ENCODE measurements at places on chromosomes 16 and 17.

DNA sequence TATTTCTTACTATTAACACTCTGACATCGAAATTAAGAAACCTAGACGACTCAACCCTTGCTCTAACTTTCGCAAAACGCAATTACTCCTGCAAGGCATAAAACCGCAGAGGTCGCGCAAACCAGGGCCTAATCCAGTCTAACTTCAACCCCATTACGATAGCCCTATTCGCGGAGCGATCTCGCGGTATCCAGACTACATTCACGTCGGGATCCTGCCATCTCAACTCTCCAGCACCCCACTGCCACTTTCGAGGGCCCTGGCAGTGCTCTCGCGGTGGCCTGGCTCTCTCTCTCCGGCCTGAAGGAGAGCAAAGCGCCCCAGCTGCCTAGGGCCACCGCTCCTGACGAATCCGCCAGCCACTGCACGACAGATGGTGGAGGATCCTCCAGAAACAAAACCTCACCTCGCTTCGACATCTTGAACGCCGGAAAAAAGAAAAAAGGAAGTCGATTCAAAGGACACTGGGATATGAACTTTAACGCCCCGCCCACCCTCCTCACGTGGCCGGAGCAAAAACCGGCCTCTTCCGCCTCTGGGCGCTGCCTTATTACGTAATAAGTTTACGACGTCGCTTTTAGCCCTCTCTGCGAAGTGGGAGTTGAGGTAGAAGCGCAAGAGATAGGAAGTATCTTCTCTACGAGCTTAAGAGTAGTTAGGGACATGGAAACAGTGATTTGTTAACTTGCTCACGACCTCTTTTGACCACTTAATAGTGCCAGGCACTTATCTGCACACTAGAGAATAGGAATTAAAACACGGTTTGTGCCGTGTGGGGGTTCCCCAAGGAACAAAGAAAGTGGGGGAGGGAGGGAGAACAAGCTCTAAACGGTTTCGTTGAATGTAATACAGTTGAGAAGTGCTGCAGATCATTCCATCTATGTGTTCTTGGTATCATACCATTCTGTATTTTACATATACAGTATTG lies at the start of gene RPL23:
RPL23 (minus strand) TSS at position 430 of the 928 bp plus-strand sequence; CDS start at position 419, 11 bp downstream.
- peak; percentile 94 for DNase-seq

DNA sequence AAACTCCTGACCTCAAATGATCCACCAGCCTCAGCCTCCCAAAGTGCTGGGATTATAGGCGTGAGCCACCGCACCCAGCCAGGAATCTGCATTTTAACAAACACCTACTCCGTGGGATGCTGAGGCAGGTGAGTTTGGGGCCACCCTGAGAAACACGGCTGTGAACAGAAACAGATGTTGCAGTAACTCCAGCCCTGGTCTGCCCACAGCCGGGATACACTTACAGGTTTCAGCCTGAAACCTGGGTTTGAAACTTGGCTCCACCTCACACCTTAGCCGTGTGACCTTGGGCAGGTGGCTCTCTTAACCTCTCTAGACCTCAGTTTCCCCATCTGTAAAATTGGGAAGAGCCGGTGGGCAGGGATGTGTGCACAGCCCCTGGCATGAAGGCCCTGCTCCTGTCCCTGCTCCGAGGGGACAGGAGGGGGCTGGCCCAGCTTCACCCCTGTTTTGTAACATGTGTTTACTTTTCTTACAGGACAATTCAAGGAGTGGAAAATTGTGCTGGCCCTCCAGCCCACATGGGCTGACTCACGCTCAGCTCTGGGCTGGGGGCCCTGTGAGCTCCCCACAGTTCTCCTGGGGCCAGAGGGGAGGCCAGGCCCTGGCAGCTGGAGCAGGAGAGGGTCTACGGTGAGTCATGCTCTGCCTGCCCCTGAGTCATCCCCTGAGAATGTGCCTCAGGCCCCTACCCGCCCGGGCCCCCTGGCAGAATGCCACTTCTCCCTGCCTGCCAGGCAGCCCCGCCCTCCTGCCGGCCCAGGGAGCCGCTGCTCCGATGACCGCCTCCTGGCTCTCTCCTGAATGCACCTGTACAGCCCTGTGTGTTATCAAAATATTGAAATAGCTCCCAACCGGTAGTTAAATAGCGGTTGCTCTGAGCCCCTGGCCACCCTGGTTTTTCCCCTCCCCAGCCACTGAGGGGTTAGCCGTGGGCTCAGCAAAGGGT lies 7.7 kb upstream of the PPL start:
- peak; percentile 56 for DNase-seq

GRCh38 chr16:28923652-28924398 lies 1.2 kb downstream of the RABEP2 start:
- DNase-seq = no peak

DNA sequence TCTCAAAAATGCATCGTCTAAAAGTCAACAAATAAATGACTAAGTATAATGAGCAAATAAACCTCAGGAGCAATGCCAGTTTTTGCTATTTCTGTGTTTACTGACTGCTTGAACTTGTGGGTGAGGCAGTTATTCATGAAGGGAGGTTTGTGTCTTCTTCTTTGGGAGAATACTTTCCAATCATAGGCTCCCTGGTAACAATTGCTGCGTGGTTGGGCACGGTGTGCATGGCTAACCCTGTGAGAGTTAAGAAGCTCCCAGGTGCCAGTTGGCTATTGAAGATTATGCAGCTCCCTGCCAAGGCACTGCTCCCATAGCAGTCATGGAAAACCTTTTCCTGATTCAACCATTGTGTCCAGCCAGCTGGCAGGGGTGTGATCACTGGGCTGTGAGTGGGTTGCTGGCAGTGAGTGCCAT lies 775.9 kb upstream of the GOT2 start:
- DNase-seq = peak; percentile 20

GRCh38 chr17:185445-186138 lies 4.1 kb upstream of the DOC2B start:
- no peak for DNase-seq

- DNase-seq = no peak
These were observed 6.5 kb upstream of the CHD3 start for GRCh38 chr17:7882068-7882467.

DNA sequence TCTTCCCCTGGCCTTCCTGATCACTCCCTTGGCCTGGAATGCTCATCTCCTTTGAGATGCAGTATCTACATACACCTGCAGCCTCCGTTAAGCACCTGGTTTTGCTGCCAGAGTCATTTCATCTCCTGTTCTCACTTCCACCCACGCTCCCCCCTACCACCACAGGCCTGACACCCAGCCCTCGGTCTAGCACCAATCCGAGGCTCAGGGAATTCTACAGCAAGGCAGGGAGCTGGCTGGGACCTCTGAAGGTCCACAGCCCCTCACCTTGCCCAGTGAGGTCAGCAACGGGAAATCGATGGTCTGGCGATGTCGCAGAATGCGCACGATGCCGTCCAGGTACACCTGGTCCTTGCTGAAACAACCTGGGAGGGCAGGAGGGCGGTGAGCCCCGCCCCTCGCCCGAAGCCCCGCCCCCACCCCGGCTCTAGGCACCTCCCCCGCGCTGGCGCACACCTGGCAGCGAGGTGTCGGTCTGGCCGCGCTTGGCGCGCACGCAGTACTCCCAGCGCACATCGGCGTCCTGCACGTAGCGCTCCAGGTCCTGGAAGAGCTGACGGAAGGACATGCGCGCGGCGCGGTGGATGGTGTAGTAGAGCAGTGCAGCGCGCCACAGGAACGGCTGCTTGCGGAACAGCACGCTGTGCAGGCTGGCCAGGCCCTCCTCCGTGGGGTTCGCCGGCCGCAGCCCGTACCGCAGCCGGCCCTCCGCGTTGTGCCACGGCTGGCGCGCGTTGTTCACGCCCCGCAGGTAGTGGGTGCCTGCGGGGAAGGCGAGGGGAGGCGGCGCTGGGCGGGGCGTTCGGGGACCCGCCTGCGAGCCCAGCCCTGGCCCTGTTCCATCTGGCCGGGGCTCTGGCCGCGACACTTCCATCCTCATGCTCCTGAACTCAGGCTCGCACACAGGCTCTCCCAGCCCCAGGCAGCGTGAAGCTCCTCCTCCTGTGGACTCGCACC lies 5.7 kb downstream of the MATCAP1 start:
- DNase-seq = peak; percentile 76

DNA sequence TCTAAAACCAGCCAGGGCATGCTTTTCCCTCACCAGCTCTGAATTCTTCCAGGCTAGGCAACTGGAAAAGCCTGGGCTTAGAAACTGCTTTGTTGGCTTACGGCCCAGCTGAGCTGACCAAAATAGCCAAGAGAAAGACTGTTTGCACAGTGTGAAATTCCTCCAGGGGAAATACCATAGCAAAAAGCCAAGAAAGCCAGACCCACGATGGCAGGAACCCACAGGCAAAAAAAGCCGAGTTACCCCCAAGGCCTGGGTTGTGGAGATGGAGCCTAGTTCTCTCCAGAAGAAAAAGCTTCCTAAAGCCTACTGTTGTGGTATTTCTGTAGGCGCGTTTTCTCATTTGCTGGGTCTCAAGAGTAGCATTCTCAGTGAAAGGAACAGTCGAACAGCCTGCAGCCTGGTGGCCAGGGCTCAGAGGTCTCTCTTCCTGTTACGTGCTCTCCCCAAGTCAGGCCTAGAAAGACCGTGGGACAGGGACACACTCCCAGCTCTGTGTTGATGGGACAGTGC lies 9.2 kb downstream of the SP2 start:
- peak; percentile 46 for DNase-seq

GRCh38 chr17:75331671-75332070 lies 42.4 kb upstream of the SLC25A19 start:
- no peak for DNase-seq

DNA sequence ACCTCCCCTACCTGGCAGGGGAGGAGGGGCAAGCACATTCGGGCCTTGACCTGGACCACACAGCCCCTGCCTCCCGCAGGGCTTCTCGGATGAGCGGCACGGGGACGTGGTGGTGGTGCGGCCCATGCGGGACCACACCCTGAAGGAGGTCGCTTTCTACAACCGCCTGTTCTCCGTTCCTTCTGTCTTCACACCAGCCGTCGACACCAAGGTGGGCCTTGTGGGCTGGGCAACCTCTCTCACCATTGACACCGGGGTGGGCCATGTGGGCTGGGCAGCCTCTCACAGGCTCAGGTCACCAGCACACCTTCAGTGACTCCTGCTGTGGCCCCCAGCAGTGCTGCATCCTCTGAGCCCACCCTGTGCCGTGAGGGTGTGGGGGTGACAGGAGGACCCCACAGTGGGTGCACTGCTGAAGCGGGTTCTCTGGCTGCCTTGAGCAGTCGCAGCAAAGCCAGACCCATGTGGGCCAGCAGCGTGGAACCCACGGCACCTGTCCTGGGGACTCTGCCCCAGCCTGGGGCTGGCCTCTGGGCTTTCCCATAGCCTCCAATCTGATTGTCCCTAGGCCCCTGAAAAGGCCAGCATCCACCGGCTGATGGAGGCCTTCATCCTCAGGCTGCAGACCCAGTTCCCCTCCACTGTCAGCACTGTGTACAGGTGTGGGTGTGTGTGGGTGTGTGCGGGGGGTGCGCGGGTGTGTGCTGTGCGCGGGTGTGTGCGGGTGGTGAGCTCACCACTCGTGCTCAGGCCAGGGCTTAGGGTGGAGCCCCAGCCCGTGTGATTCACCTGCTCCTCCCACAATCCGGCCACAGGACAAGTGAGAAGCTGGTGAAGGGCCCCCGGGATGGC lies 7.5 kb downstream of the CTU2 start:
- no peak for DNase-seq

- DNase-seq = no peak
These were observed 174.9 kb upstream of the WSCD1 start for GRCh38 chr17:5895276-5895675.

- peak; percentile 70 for DNase-seq
These were observed 25.5 kb upstream of the ALKBH5 start for GRCh38 chr17:18158022-18158600.

DNA sequence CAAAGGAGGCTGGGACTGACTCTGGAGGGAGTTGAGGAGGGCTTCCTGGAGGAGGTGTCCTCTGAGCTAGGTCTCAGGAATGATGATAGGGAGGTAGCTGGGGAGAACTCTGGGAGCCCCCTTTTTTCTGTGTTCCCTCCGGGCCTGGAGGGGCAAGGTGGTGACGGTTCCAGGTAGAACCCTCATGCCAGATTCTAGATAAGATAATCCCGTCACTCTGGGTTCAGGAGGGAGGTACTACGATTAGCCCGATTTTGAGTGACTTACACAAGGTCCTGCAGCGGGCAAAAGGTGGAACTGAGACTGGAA lies 18.7 kb upstream of the ADGRG3 start:
- DNase-seq = no peak

DNA sequence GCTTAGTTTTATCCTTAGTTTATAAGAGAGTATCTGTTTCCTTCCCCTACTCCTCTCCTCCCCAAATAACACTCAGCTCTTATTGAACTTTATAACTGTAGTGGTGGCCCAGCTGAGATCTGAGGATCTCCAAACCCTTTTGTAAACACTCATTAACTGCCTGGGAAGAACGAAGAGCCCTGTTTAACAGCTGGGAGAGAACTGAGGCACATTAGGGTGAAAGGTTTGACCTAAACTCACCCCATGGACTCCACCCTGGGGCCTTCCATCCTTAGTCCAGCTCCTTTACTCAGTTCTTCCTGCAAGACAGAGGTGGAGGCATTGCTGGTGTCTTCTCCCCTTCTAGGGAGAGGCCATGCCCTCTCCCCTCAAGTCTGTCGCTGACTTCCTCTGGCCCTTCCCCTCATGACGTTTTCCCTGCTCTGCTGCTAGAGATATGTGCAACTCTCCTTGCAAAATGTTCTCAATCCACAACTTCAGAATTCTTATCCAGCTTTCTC lies 1.2 kb upstream of the RARA start:
- no peak for DNase-seq

DNA sequence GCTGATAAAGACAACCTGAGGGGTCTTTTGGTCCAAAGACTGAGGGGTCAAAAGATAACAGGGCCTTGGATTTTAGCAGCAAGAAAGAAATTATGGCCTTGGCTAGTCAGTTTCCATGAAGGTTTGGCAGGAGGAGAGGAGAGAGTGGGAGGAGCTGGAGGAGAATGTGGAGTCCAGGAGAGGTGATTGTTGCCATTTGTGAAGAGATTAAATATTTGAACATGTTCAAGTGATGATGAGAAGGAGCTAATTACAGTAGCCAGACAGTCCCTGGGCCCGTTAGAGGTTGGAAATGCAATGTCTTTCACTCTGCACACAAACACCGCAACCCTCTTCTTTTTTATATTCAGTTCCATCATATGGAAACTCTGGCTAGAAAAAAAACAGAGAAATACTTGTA lies 68.6 kb downstream of the TNRC6C start:
- no peak for DNase-seq

DNA sequence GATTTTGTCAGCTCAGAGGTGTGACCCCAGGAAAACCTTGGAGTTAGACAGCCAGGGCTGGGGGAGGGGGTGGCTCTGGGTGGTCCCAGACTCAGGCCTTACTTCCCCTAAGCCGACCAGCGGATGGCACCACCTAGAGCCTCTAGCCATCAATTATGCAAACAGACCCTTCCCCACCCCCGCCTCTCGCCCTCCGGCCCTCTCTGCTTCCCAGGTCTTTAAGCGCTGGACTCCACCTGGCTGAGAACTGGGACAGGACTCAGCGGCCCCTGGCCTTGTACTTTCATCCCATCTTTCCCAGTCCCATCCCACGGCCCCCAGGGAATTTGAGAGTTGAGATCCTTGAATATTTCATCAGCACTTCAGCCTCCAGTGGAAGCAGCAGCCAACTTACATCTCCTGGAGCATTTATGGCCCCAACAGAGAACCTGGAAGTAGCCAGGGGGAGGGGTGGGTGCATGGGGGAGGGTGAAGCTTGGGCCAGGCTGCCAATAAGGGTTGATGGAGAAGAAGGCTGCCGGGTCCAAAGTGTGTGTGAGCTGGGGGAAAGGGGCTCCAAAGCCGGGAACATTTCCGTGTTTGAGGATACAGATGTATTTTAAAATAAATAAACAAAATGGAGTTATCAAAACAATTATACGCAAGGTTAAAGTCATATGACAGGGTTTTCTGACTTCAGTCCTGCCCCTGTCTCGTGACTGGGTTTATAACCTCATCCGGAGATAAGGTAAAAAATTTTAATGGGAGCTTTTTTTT lies 7.5 kb upstream of the JUP start:
- DNase-seq = no peak
